ENCODE measurements at places on chromosomes 12 and 14.
A peak's percentile ranks its signal among the peaks of the same experiment; 100 is the strongest.

DNA sequence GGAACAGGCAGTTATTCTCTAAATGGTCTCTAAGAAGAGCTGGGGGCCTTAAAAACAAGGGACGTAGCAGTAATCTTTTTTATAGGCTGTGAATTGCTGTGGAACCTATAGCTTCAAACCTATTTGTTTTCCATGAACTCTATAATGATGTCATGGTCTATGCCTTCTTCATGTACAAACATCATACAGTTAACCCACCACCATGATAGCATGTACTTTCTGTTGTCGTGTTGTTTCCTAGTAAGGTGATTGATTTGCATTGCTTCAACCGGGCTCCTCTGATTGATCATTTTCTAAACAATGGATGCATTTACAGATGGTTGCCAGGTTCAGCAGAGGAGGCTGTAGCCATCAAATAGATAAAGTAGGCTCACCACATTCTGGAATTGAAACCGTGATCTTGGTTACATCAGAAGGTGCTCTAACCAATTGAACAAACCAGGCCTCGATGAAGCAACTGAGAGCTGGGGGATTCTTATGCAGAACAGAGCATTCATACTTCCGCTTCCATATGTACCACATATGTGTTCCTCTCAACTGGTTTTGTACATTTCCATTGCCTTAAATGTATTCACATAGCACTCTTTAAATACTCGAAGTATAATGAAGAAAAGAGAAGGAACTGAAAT lies 25.6 kb upstream of the PCNX1 start:
- no peak for DNase-seq

DNA sequence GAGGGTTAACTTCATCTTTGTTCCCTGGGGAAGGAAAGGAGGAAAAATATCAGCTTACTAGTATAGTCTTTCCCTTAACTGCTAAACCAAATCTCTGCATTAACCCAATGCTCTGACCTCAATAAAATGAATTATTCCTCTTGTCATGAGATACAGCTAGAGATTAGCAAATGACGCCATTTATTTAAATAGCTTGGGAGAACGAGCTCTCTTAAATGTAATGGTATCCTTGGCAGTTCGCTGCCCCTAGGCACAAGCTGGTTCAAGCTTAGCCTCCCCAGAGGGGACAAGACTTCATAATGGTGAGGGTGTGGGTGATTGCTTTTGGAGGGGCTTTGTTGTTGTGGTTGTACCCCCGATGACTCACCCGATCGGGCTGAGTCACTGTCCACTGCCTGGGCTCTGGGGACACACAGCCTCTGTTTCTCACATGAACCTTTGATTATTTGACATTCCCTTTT lies 19.6 kb downstream of the FNTB start:
- no peak for DNase-seq

- no peak for DNase-seq
These were observed 7.7 kb upstream of the PSMA6 start for GRCh38 chr14:35284506-35284905.

GRCh38 chr12:106178562-106178961 lies 39.8 kb upstream of the NUAK1 start:
- no peak for DNase-seq

GRCh38 chr14:55645845-55646832 lies 66.1 kb downstream of the KTN1 start:
- no peak for DNase-seq

GRCh38 chr14:104116756-104117340 lies 21.5 kb upstream of the KIF26A start:
- no peak for DNase-seq

DNA sequence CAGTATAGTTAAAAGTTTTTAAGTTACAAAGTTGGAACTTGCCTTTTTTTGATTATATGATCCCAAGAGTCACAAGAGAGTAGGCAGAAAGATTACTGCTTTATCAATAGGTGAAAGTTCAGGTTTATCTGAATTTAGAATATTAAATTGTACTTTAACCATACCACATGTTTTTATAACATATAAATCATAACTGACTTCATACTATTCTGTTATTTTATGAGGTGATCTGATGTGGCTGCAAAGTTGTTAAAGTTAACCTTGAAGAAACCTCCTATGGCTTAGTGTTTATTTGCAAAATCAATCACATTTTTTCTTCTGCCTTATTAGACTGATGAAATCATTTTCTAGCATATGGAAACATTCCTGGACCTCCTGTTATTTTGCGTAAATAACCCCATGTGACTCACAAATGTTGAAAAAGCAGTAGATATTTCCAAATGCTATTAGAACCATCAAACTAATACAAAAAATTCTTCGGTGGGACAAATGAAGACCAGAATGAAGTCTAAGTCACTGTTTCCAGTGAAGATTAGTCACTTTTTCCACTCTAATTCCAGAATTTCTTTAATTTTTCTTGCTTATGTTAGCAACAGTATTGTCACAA lies 132.1 kb downstream of the RAD51B start:
- DNase-seq: no peak

GRCh38 chr12:106897082-106897481 lies 58.6 kb upstream of the TMEM263 start:
- DNase-seq: no peak

DNA sequence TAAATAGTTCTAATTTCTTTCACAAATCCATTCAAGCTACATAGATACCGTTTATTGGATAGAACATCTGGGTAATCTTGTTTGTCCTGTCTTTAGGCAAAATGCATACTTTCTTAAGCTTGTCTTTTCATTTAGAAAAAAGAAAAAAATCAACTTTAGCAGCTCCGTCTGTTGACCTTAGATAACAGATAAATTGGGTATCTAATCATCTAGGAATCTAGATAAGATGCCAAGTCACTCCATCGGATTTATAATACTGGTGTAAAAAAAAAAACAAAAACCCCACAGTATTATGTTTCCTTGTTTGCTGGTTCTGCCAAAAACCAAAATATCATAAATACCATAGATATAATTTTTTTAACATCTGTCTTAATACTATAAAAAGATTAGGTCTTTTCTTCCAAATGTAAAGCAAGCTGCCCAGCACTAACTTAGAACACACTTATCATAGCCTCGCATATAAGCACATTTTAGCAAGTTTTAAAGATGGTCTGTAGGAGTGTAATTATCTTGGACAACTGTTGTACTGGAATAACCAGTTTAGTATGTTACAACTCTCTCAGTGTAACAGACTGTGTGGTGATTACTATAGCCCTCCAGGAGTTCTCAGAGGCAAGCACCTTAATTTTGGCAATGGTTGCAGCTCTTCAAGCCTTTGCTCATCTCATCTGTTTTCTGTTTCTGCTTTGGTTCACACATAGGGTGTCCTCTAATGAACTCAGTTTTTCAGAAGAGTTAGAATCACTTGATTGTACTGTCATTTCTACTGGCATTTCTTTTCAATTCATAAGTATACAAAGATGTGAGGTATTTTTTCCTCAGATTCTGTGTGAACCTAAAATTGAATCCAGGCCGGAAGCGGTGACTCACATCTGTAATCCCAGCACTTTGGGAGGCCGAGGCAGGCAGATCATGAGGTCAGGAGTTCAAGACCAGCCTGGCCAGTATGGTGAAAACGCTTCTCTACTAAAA lies 83.1 kb downstream of the ANO6 start:
- no peak for DNase-seq

DNA sequence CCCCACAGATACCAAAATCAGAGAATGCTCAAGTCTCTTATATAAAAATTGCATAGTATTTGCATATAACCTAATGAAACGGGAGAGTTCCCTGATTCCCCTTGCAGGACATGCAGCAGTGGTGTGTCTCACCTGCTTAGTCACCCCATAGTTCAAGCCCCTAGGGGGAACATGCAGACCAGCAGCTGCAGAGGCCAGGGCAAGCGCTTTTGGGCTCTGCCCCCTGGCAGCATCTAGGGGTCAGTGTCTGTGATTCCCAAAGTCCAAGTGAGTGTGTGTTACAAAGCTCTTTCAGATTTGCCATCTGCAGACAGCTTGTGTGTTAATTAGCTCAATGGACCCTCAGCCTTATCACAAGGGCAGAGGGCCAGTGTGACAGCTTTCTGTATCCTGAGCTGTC lies 110.1 kb downstream of the DNAI7 start:
- DNase-seq: no peak

DNA sequence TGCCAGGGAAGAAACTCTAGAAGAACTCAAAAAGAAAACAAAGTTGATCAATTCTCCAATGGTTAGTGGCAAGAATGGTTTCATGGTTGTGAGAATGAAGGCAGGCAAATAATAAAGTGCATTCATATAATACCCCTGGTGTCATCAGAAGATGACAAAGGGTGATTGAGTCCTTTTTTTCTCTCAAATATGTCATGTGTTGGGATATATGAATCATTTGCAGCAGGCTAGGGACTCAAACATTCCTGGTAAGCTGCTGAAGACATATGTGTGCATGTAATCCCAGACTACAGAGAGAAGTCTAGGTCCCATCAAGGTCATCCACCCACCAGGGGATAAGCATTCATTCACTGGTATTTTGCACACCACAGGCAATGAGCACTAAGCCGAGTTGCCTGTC lies 82.4 kb upstream of the MYF6 start:
- DNase-seq: no peak

- DNase-seq: no peak
These were observed 241.6 kb upstream of the NPAS3 start for GRCh38 chr14:32697114-32697513.

DNA sequence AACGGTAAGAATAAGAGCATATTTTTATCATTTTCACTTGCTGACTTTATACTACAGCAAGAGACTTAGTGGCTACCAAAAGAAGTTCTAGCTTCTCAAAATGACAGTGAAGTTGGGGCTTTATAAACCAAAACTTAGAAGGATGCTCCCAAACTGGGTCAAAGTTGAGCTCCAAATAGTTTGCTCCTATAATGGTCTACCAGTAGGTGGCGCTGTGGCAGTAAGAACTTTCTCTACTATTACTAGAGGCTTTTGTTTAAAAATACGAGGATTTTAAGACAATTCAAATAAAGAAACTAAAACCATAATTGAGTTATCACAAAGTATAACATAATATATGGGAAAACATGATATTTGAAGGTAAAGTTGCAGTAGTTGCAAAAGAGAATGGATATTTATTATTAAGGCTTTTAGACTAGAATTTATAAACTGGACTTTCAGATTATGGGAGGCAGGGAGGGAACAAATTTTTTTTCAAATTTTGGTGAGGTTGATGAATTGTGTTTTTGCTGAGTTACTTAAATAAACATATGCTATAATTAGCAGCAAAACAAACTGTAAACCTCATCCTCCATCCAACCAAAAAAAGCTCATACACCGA lies 75.0 kb downstream of the TGFB3 start:
- peak; percentile 46 for DNase-seq

DNA sequence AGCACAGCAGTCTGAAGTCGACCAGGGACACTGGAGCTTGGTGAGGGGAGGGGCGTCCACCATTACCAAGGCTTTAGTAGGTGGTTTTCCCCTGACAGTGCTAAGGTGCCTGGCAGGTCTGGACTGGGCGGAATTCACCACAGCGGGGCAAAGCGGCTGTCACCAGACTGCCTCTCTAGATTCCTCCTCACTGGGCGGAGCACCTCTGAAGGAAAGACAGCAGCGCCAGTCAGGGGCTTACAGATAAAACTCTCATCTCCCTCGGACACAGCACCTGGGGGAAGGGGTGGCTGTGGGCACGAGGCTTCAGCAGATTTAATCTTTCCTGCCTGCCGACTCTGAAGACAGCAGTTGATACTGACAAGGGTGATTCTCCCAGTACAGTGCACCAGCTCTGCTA lies 39.1 kb downstream of the DDHD1 start:
- DNase-seq: no peak

GRCh38 chr14:63542231-63542999 lies 762 bp downstream of the PPP2R5E start:
- no peak for DNase-seq

DNA sequence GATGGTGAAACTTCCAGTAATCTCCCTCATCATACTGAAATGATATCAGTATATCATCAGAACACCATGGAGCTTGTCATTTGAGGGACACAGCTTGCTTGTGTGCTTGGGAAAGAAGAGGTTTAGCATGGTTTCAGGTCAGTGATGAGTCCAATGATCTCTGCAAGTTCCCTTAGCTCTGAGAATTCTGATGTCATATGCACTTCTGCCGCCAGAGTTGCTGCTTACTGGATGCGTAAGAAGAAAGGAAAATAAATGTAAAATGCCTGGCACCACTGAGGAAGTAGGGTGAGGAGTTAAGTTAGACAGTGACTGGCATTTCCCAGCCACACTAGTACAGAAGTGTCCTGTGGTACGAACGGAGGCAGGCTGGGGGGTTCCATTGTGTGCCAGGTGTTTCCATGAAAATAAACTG lies 22.6 kb downstream of the PRKCH start:
- no peak for DNase-seq

- DNase-seq: no peak
These were observed 114.1 kb downstream of the CCDC60 start for GRCh38 chr12:119448611-119449131.

DNA sequence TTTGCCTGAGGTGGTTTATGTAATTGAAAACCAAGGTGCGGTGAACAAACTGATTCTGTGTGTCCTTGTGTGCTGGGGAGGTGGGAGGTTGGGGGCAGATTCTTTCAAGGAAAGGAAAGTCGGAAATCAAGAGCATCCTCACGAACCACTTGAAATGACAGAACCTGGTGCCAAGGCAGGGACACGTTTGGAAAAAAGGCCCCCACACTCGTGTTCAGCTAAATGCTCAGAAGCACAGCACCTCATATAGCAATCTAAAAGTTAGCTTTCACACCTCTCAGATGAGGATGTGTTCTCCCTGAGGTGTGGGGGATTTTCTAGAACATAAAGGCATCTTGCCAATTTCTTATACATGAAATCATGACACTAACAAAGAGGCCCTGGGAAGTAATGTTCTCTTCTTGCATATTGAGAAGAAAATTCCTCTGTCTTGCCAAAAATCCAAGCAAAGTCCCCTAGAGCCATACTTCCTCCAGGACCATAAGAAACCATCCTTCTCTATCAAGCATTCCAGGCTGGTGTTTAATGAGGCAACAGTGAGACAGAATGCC lies 119.6 kb downstream of the PLXNC1 start:
- no peak for DNase-seq

DNA sequence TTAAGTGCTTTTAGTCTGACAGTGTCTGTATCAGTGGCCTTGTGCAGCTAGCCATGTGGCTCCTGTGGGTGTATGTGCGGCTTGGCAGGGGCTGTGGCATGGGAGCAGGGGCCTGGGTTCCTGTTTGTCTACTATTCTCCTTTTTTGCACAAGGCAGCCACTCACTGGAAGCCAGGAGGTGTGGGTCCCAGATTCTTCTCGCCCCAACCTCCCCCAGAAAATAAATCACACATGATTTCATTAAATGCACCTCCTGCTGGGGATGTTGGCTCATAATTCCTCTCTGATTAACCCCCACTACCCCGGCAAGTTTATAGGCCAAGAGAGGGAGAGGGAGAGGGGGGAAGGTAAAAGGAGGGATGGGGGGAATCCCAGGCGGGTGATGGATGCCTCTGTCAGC lies 17.6 kb downstream of the CALCOCO1 start:
- DNase-seq: no peak

Data from stimulated activated CD8-positive, alpha-beta memory T cell treated with anti-CD3 and anti-CD28 coated beads, Interleukin-2, amount 100 ng/mL, for 1 hour (primary cell).